ENCODE measurements at places on chromosomes 5 and 9.

DNA sequence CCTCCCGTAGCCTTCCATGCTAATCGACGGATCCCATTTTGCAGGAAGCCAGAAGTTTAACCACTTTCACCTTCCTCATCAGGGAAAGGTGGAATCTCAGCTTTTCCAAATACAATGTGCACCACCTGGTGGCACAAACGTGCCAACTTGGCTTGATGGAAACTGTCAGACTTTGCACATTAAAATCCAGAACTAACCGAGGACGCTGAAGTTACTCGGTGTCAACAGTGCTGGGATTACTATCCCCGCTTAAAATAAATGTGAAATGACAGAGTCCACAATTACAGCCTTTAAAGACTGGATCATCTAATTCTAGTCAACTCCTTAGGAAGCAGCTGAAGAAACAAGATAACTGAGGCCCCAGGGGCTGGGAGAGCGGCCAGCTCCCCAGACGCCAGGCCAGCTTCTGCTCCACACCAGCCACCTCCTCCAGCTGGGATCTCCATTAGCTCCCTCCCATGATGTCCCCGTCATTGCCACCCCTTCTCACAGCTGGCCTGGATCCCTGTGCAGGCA lies 50.1 kb upstream of the RETREG1 start:
- H3K4me3 ChIP-seq: no peak overlapping the region
- DNase-seq: peak; percentile 13
- no peak overlapping the region for H3K27ac ChIP-seq
- H3K27me3 ChIP-seq: no peaks in the 10 kb centered on the region
- peaks cover 7% of the 10 kb centered on the region for H3K4me1 ChIP-seq

DNA sequence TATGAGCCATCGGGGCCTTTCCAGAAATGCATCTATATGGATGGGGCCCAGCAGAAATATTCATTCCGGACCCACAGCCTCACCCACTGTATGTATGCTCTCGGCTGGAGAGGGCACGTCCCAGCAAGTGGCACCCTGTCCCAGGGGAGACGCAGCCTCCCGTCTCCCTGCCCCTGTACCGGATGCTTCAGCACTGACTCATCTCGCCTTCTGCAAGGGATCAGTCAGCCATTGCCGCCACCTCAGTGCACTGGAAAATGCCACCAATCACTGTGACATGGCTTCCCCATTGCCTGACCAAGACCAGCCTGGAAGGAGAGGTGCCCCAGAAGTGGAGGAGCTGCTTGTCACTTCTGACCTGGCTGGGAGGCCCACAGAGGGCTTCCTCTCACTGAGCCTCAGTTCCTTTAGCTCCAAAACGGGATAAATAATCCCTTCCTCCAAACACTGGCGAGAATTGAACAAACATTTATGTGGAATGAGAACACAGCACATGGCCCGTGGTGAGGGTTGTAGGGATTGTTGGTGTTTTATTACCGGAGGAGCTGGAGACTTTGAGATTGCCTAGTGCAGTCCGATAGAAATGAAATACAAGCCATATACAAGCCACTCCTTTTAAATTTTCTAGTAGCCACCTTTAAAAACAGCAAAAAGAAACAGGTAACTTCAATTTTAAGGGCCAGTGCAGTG lies 43.9 kb upstream of the ORM1 start:
- no peaks in the 10 kb centered on the region for H3K4me1 ChIP-seq
- H3K36me3 ChIP-seq: no peaks in the 10 kb centered on the region
- H3K27me3 ChIP-seq: no peaks in the 10 kb centered on the region
- no peak overlapping the region for H3K27ac ChIP-seq
- H3K4me3 ChIP-seq: no peak overlapping the region

GRCh38 chr9:757246-757881 lies 84.1 kb upstream of the DMRT1 start:
- H3K36me3 ChIP-seq: no peaks in the 10 kb centered on the region
- H3K27me3 ChIP-seq: no peaks in the 10 kb centered on the region
- no peak for DNase-seq
- no peak overlapping the region for H3K4me3 ChIP-seq
- H3K27ac ChIP-seq: no peak overlapping the region
- H3K4me1 ChIP-seq: no peaks in the 10 kb centered on the region

DNA sequence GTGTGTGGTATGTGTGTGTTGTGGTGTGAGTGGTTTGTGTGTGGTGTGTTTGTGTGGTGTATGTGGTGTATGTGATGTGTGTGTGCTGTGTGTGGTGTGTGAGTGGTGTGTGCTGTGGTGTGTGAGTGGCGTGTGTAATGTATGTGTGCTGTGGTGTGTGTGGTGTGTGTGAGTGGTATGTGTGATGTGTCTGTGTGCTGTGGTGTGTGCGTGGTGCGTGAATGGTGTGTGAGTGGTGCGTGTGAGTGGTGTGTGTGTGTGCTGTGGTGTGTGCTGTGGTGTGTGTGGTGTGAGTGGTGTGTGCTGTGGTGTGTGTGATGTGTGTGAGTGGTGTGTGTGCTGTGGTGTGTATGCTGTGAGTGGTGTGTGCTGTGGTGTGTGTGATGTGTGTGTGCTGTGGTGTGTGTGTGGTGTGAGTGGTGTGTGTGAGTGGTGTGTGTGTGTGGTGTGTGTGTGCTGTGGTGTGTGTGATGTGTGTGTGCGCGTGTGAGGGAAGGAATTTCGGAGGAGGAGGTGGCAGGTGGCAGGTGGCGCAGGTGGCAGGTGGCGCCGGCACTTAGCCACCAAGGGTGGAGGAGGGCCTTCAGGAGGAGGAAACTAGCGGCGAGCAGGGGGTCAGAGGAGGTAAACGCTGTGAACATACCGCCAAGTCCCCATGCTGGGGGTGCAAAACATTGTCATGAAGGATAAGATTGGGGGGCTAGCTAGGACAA lies 191.8 kb downstream of the MELK start:
- H3K4me1 ChIP-seq: peaks cover 17% of the 10 kb centered on the region
- no peaks in the 10 kb centered on the region for H3K36me3 ChIP-seq
- peaks cover 2% of the 10 kb centered on the region for H3K27me3 ChIP-seq
- H3K27ac ChIP-seq: no peak overlapping the region
- no peak for DNase-seq

DNA sequence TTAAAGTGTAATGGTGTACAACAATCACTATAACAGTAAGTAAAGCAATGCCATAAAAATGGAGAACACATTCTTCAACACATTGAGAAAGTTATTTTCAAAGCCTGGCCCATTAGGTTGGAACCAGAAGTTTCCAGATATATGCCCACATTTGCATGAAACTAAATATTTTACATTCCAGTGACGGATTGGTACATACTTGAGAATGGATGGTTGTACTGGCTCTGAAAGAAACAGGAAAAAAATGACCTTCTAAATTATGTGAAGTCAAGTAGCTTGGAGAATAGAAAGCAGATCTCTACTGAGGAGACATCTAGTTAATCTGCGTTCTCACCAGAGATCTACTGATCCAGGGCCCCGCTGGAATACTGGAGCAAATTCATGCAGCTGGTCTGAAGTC lies 1037.0 kb downstream of the NR2F1-AS1 start:
- H3K27ac ChIP-seq: no peak overlapping the region
- no peak overlapping the region for H3K4me3 ChIP-seq
- DNase-seq: no peak
- no peaks in the 10 kb centered on the region for H3K4me1 ChIP-seq

GRCh38 chr9:34065541-34065940 lies 16.9 kb upstream of the UBAP2 start:
- H3K4me3 ChIP-seq: no peak overlapping the region
- H3K27ac ChIP-seq: no peak overlapping the region
- no peaks in the 10 kb centered on the region for H3K27me3 ChIP-seq
- peaks cover 3% of the 10 kb centered on the region for H3K4me1 ChIP-seq
- no peak for DNase-seq

DNA sequence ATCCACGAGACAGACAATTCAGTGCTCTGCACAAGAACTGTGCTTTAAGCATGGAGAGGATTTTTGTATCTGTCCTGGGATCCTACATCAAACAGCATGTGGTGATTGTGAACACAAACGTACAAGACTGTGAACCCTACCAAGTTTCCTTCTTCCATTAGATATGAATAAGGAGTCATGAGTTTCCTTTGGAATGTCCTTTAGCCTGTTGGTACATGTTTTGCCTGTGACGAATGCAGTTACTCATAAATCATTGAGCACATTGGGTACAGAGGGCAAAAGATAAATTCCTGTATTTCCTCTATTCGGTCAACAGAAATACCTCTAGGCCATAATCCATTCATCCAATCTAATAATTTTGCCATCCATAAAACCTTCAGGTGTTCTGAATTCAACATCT lies 61.5 kb downstream of the FXN start:
- no peaks in the 10 kb centered on the region for H3K36me3 ChIP-seq
- no peak overlapping the region for H3K4me3 ChIP-seq
- DNase-seq: no peak

- no peaks in the 10 kb centered on the region for H3K27me3 ChIP-seq
- no peak for DNase-seq
- H3K27ac ChIP-seq: no peak overlapping the region
- H3K36me3 ChIP-seq: no peaks in the 10 kb centered on the region
Observed at GRCh38 chr5:104774372-104774771, 1211.8 kb upstream of the NUDT12 start.
